ENCODE measurements at places on chromosomes 7 and 10.

GRCh38 chr10:124340033-124340760, 78.5 kb downstream of the OAT start:
- peak; percentile 93 for DNase-seq

DNA sequence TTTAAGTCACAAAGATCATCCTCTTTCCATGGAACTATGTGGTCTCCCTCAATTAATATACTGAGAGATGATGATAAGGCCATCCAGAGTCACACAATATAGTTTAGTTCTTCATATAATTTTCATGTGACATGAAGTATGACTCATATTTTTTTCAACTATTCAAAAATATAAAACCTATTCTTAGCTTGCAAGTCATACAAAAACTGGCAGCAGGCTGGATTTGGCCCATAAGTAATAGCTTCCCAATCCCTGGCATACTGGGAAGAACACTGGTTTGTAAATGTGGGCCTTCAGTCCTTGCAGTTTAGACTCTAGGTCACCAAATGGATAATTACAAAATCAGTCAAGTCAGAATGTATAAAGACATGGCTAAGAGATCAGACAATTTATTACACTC, 356.6 kb downstream of the PPP1R3A start:
- no peak for DNase-seq

DNA sequence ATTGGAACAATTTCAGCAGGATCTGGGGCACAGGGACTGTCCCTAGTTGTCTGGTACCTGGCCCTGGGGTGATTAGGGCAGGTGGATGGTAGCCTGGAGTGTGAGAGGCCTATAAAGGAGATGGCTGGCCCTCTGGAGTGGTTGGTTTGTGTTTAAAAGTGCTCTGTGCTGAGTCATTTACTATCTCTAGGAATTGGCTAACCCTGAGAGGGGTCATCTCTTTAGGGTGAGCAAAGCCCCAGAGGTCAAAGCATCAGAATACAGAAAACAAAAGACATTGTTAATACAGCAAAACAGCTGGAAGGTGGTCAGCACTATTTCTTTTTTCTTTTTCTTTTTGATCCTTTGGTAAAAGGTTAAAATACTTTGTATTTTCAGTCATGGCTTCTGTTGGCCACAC, 43.4 kb upstream of the BMPER start:
- no peak for DNase-seq

- no peak for DNase-seq
Measured at GRCh38 chr7:76259124-76260093, 43.1 kb upstream of the HSPB1 start.

- no peak for DNase-seq
Measured at GRCh38 chr10:96747734-96748550, 27.6 kb upstream of the PIK3AP1 start.

DNA sequence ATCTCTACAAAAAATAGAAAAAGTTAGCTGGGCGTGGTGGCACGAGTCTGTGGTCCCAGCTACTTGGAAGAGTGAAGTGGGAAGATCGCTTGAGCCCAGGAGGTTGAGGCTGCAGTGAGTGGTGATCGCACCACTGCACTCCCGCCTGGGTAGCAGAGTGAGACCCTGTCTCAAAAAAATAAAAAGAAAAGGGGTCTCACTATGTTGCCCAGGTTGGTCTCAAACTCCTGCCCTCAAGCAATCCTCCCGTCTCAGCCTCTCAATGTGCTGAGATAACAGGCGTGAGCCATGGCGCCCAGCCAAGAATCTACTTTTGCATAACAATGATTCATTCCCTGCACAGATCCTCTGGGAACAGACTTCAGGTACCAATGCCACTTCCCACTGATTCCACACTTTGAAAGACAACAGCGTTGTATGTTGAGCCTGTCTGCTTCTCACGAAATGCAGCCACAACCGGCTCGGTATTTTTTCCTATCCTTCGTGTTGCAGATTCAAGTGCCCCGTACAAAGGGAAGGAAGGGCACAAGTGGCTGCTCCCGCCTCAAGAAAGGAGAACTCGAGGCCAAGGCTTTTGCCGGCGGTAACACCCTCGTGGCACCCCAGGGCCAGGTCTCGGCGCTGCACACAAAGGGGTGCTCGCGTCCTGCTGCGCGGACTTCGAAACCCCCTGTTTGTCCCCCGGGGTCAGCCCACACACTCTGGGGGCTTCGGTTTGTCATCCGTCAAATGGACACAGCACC, 745 bp downstream of the DAGLB start:
- DNase-seq, result peak; percentile 36

GRCh38 chr10:120474956-120475355, 17.9 kb downstream of the PLPP4 start:
- no peak for DNase-seq

DNA sequence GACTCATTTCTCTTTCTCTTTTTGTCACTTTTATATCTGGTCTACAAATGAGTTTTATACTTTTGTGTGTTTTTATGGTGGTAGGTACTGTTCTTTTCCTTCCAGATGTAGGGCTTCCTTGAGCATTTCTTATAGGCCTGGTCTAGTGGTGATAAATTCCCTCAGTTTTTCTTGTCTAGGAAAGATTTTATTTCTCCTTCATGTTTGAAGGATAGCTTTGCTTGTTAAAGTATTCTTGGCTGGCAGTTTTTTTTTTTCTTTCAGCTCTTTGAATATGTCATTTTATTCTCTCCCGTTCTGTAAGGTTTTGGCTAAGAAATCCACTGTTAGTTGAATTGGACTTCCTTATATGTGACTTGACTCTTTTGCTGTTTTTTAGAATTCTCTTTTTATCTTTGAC, 292.7 kb downstream of the RPS24 start:
- no peak for DNase-seq

DNA sequence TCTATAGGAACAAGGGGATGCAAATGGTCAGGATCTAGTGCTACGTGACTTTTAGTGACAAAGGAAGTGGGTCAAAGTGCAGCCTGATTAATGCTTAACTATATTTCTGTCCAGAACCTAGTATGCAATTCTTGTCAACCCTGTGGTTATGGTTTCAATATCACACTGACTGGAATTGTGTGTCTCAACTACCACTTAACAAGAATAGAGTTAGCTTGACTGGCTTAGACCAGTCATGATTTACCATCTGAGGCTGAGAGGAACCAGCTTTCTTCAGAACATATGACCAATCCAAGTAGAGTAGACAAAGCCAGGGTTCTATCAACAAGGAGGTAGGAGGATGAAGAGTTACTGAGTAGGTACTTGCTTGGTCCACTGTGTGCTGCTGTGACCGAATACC, 54.4 kb downstream of the MYPN start:
- no peak for DNase-seq

DNA sequence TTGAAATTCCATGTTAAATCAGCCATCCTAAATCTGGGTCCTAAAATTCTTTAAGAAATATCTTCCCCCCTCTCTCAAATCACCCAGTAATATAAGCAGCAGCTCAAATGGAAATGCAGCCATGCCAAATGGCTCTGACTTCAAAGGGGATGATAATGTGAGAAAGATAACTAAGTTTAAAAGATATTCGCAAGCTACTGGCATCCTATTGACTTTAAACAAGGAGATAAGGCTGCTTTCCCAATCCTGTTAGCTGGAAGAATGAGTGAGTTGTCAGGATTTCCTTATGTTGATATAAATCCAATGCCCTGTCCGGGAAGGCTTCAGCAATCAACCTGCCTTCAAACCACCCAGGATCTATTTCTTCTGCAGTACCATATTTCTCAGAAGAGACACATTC, 172.0 kb downstream of the FANK1 start:
- DNase-seq, result no peak

- DNase-seq, result no peak
Measured at GRCh38 chr10:119742947-119743648, 17.2 kb downstream of the INPP5F start.

GRCh38 chr7:2231992-2232765, 566 bp downstream of the MAD1L1 start:
- DNase-seq, result no peak

DNA sequence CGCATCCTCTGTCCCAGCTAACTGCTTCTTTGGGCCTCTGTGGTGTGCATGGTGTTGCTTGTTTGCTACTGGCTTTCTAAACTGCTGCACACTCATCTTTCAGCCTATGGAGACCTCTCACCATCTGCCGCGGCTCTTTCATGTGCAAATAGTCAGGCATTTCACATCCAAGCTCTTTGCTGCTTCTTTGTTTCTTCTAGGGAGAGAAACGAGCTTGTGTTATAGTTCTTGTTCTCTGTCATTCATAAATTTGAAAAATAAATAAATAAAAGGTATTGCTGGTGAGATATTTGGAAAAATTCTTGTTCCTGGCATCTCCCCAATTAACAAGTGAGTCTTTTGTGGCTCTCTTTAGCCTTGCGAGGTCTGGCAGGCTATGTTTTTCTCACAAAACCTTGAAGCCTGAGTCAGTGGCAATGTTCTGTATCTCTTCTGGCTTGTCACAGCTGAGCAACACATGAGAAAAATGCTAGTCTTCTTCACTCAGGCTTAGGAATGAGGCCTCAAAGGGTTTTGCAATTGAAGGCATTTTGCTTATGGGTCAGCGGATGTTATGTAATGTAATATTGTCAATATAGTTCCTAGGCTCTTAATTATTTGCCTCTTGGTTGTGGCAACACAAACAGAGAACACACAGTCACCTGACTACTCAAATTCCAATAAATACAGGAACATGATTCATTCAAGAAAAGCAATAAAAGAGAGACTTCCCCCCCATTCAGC, 274.0 kb downstream of the FRMD4A start:
- peak; percentile 99 for DNase-seq
